ENCODE measurements at places on chromosomes 12 and 14.

- no peak for DNase-seq
These were observed 176.7 kb downstream of the CALM1 start for GRCh38 chr14:90573385-90574105.

- DNase-seq, result no peak
These were observed 608 bp downstream of the PTGES3 start for GRCh38 chr12:56687223-56688128.

DNA sequence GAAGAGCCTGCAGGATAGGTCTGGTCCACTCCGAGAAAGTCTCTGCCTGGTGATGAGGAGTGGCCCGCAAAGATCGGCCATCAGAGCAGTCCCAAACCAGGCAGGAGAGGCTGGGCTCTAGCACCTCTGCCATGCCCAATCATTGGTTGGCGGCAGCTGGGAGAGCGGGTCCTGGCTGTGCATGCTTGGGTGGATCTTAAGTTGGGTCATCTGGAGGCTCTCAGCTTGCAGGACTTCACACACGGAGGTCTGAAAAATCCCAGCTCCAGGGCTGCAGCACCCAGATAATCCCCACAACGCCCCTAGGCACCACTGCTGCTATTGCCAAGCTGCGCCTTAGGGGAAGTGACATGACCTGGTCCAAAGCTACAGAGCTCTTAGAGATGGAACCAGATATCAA, 766.7 kb upstream of the TBX3 start:
- no peak for DNase-seq

DNA sequence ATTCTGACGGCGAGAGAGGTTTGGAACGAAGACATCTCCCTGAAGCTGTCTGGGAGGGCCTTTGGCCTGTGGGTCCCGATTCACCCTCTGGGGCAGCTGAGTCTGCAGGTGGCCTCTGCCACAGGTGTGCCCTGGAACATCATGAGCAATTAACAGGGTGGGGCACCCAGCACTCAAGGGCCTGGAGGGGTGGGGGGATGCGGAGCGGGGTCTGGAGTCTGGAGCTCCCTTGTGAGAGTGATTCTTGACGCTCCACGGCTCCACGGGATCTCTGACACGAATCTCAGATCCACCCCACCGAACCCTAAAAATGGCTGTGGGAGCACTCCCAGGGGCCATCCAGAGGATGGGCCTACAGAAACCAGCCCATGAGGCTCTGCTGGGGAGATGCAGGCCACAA, 8.3 kb downstream of the ITPK1 start:
- DNase-seq, result no peak

DNA sequence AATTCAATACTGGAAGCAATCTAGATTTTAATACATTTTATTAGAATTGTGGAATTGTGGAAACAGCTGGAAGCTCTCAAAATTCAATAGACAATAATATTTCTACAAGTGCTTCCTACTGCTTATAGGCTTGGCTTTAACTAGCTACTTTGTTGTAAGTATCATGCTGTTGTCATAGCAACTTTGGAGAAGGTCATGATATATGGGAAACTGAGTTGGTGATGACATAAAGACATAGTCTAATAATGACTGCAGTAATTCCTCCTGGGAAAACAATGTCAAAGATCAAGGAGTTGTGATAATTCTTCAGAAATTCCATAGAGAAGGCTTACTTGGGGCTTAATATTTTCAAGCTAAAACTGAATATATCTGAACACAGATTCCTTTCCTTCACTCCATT, 266.6 kb downstream of the KIF21A start:
- no peak for DNase-seq

GRCh38 chr14:53109105-53110041, 43.8 kb downstream of the DDHD1 start:
- no peak for DNase-seq

- peak; percentile 28 for DNase-seq
These were observed 283.4 kb upstream of the TMTC1 start for GRCh38 chr12:30067146-30067545.

DNA sequence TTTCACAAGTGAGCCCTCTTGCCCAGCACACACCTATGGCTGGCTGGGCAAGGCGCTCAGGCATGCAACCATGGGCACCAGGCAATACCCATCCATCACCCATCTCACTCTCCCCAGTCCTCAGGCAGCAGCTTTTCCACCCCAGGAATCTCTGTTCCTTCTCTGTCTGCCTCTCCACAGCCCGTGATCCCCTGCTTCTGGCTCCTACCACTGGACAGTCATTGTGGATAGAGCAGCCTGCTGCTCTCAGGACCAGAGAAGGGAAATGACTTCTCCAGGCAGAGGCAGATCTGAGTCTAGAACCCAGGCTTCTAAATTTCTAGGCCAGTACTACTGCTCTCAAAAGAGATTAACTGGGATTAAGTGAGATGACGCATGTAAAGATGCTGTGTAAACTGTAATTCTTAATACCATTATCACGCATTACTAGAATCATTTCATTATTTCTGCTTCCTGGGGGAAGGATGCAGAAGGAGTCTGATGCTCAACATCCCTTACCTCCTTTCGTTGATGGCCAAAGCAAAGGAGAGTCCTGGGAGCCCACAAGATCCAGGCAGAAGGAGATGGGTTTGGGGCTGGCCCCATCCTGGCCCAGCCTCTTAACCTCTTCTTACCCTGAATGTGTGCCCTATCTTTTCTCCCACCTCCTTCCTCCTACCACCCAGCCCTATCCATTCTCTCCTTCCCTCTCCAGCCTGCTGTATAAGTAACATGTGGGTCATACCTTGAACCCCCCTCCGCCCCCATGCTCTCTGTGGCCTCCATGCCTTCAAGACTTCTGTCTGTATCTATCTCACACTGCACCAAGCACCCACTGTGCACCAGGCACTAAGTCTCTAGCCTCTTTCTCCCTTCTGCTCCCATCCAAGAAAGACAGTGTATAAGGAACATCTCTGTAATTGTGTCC, 4.8 kb upstream of the AQP5 start:
- DNase-seq, result no peak

GRCh38 chr12:103881261-103881660, 40.2 kb upstream of the NT5DC3 start:
- no peak for DNase-seq

DNA sequence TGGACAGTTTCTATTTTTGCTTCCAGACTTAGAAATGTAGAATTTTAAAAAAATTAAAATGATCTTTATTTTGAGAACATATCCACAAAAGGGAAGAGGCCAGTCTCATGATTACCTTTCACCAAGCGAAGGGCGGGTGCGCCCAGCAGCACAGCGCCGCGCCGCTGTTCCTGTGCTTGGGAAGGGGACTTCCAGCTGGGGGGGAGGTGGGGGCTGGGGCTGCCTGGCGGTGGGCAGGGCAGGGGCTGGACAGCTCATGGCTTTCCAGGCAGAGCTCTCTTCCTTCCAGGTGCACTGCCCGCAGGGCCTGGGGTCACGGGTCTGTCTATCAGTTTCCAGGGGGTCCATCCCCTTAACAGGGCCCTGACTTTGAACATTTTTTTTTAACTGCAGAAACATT, 199.9 kb downstream of the TTC7B start:
- no peak for DNase-seq

Measured in fibroblast of skin of left quadriceps (primary cell).